GM12865 (cell line): ENCODE measurements at places on chromosomes 11 and 22.

DNA sequence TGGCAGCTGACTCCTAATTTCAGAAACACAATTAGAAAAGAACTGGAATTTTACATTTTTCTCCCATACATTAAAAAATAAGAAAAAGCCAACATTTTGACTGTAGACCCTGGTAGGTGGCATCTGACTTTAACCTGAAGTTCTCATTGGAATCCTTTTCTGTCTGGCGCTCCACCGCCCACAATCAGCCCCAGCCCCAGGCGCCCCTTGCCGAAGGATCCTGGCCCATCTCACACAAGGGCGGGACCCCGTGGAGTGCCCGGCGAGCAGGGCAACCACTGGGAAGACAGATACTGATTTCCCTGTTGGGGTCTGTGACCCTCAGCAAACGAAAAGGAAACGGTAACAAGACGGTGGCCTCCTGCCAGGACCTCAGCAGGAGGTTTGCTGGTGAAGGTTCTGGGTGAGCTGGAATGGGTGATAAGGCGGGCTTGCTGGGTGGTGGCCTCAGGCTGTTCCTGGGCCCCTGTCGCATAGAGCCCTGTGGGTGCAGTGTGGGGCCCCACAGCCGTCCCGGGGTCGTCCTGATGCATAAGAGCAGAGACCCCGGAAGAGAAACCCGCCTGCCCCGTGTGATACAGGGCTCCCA lies 15.7 kb downstream of the TSPO start:
- no peak for DNase-seq

GRCh38 chr22:36636916-36637315 lies 66.6 kb downstream of the CACNG2 start:
- no peak for DNase-seq

DNA sequence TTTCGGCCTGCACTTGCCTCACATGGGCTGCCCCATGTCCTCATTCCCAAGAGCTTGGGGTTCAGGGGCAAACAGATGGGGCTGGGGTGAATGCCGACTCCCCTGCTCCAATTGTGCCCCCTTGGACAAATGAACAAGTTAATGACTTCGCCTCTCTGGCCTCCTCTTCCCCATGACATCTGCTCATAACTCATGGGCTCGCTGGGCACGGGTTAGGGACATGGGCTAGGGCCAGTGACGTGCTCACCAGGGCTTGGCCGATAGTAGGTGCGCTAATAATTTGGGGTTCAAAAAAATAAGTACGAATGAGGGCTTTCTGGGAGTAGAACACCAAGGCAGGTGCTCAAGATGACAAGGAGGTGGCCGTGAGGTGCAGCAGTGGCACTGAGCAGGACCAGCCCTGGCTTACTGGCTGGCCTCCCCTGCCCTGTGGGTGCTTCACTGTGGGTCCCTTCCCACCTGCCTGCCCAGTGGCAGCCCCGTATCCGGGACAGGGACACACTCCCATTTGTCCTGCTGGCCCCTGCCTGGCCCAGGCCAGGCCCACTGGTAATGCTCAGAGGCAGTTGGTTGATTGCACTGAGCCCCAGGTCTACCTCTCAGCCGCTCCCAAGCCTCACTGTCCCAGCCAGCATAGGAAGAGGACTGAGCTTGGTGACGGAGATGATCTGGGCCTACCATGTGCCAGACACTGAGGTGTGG lies 12.3 kb downstream of the CBX6 start:
- no peak for DNase-seq

GRCh38 chr11:94457118-94458029 lies 36.3 kb downstream of the MRE11 start:
- DNase-seq, result no peak

DNA sequence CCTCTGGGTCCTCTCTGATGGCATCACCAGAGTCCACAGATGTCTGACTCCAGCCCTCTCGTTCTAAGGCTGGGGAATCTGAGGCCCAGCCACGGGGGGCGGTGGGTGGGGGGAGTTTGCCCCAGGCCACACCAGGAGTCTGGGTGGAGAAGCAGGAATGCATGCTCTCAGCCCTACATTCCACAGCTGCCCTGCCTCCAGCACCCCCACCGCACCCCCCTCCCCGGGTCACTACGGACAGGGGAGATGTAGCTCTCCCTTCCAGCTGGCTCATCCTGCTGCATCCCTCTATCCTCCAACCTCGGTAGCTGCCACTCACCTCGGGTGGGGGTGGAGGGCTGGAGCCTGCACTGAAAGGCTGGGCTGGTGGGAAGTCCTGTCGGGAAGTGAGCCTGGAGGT lies 2.3 kb upstream of the PVALB start:
- DNase-seq, result no peak

DNA sequence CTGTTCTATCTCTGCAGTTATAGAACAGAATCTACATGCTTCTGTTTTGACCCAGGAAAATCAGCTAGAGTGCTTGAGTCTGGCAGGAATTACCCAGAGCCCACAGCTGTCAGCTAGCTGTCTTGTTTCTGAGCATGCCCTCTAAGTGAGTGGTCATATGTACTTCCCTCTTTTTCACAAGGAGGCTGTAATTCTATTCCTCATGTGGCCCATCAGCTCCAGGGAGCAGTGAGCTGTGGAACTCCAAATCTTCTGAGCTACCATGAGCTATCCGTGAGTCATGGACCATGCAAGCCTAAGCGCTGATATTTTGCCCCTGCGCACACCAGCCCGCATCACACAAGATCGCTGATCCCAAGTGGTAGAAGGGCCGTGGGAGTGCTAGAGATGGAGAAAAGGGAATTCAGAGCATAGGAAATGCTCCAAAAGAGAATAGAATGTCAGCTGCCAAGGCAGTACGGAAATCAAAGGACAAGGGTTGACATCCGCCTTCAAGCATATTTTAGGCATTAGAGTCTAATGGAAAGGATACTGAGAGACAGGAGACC lies 5.4 kb downstream of the FJX1 start:
- no peak for DNase-seq

DNA sequence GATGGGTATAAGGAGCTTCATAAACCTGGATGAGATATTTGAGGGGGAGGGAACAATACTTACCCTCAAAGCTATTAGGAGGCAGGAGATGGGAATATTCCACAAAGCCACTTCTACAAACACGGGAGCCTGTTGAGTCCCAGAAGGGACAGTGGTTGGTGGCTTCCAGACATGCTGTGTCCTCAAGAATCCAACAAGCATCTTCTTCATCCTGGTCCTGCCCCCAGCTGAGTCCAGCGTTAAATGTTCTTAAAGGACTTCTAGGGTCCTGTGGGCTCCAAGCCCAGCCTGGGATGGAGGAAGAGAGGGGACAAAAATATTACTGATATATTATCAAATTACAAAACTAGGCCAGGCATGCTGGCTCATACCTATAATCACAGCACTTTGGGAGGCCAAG lies 2.3 kb downstream of the CSKMT start:
- DNase-seq, result no peak

- no peak for DNase-seq
Measured at GRCh38 chr22:42644422-42645340, 4.3 kb upstream of the ATP5MGL start.

- no peak for DNase-seq
Measured at GRCh38 chr11:23729088-23729487, 767.8 kb upstream of the LUZP2 start.

DNA sequence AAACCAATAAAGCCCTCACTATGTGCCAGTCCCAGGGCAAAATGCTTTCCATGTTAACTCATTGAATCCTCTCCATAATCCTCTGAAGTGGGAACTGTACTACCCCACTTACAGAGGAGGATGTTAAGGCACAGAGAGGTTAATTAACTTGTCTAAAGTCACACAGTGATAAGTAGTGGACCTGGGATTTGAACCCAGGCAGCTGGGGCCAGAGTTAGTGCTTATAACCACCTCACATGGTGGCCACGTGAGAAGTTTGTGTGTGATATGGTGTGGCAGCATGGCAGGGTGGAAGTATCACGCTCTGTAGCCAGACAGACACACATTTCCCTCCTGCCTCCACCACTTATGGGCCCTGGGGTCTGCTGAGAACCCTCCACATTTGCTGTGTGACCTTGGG lies 16.5 kb downstream of the PARVG start:
- DNase-seq, result no peak

DNA sequence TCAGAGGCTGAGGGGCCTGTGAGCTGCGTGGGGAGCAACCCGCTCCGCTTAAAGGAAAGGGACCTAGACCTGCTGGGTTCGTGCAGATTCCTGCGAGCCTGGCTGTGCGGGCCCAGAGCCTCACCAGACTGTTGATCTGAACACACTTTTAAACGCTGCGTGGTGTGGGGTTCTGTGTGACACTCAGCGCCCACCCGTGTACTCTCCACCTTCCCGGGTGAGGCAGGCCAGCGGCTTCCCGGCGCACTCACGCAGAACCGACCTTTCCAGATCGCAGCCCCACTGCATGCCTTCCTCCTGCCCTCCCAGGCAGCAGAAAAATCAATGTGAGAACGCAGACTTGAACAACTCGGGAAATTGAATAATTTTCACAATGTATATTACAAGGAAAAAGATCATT lies 388.6 kb downstream of the TBC1D22A start:
- DNase-seq, result no peak

DNA sequence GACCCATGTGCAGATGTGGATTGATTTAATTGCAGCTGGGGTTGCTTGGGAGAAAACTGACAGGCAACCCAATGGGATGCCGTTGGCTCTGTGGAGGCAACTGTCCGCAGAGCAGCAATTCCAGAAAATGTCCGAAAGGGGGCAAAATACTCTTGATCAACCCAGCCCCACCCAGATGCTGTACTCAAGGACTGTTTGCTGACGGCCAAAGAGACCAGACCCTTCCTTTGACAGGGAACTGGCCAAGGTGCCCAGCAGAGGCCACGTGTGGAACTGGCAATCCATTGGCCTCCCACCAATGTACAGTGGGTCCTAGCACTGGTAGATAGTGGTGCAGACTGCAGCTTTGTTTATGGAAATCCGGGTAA lies 29.7 kb upstream of the KCNA4 start:
- peak; percentile 21 for DNase-seq

DNA sequence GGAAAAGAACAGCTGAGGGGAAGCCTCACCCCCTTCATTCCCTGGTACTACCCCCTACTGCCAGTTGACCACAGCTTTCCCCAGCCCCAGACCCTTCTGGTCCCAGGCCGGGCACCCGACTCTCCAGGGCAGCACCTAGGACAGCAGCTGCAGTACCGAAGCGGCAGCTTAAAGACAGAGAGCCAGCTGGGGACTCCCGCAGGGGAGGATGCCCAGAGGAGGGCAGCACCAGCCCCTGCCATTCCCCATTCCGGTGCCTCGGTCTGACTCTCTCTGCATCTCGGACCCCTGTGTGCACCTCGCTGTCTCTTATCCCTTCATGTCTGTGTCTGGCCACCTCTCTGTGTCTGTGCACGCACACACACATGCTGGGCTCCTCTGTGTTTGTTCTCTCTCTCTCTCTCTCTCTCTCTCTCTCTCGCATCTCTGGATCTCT lies 9.4 kb downstream of the IGSF9B start:
- DNase-seq, result peak; percentile 24

DNA sequence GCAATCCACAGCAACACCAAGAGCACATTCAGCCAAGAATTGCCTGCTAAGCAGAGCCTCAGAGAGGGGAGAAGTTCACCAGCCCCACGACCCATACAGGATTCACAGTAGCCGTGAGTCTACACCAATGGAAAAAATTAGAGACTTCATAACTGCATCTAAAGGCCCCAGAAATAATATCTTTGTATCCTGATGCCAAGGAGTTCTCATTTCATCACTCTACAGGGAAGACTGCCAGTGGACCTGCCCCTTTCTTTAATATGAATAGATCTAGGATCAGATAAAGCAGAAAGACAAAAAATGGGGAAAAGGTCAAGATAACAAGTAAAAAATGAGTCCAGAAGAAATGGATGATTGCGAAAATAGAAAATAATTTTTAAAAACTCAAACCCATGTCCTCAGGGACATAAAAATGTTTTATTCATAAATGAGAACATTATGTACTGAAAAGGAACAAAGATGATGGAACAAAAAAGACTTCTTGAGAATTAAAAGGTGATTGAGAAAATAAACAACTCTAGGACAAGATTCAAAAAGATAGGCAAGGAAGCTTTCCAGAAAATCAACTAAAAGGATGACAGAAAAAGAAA lies 9.5 kb downstream of the APOL3 start:
- DNase-seq, result no peak

GRCh38 chr11:42812361-42812760 lies 499.4 kb upstream of the API5 start:
- no peak for DNase-seq
